ENCODE measurements at places on chromosomes 1 and 21. TPM values are rescaled to one million over a fixed set of nuclear protein-coding genes. Genes with fewer than 3 reads are reported as not detected.

DNA sequence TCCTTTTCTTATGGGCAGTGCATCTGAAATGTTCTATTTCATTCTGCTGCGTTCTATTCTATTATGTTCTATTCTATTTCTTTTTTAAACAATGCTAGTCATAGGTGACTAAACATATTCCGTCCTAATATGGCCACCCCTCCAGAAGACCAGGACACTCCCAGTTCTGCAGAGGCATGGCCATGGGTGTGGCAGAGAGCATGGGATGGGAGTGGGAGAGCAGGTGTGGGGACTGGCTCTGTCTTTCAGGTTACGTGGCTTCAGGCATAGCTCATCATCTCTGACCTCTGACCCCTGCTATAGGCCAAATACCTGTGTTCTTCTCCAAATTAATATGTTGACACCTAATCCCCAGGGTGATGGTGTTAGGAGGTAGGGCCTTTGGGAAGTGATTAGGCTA lies 33.4 kb upstream of the TLR5 start:
- H3K36me3 ChIP-seq = no peaks in the 10 kb centered on the region
- peaks cover 9% of the 10 kb centered on the region for H3K4me1 ChIP-seq
- no peak overlapping the region for H3K4me3 ChIP-seq
- no peaks in the 10 kb centered on the region for H3K27me3 ChIP-seq
- no peak for DNase-seq
- peak overlapping the region; percentile 10 for H3K27ac ChIP-seq

DNA sequence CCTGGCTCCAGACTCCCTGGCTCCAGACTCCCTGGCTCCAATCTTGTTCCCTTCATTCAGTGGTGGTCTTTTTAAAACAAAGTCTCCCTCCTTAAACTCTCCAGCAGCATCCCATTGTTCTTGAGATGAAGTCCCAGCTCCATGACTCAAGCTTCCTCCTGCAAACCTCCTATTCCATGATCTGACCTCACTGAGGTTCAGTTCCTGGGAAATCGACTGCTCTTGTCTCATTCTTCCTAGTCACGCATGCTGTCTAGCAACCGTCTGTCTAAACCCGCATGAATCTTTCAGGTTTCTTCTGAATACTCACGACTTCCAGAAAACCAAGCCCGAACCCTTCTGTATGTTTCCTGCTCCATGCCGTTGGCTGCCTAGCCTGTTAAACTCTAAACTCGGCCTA lies 91.9 kb downstream of the RAVER2 start:
- DNase-seq = no peak
- H3K27me3 ChIP-seq = no peaks in the 10 kb centered on the region
- H3K36me3 ChIP-seq = peaks cover 49% of the 10 kb centered on the region
- no peak overlapping the region for H3K27ac ChIP-seq
- no peak overlapping the region for H3K4me3 ChIP-seq

GRCh38 chr1:39411526-39412478 lies 79.6 kb upstream of the BMP8A start:
- no peak overlapping the region for H3K27ac ChIP-seq
- no peak overlapping the region for H3K4me3 ChIP-seq
- H3K27me3 ChIP-seq = no peaks in the 10 kb centered on the region

DNA sequence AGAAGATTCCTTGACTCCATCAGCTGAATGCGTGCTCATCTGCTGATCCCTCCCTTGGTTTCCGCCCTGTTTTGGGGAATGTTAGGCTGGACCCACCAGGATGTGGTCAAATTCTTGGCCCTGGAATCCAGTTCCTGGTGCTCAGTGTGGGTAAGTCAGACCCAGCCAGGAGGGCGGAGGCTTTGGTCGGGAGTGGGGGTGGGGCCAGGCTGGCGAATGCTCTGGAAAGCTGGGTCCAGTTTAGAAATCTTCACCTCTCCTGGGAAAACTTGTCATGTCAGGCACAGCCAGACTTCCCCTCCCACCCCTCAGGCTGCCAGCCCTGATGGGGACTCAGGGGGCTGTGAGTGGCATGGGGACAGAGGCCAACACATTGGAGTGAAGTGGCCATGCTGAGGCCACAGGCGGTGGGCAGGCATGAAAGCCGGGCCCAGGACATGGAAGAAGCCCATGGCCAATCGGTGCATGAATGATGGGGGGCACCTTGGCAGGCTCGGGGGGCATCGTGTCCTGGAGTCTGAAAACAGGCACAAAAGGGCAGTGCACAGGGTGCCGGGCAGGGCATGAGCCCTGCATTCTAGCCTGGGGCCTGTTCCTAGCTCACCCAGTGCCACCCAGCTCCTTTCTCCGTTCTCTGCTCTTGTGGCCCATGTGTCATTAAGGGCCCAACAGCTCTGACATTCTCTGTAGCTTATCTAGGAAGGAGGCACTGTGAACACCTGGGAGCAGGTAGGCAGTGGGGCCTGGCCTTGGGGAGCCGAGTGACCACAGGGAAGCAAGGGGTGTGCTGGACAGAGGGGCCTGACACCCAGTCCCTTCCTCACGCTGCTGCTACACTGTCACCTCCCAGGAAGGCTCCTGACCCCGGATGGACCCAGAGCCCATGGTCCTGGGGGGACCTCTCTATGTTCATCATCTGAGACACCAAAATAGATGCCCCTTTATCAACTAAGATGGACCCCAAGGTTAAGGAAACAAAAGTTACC lies 14.6 kb upstream of the PADI1 start:
- no peaks in the 10 kb centered on the region for H3K36me3 ChIP-seq
- DNase-seq = no peak
- no peak overlapping the region for H3K4me3 ChIP-seq
- H3K4me1 ChIP-seq = no peaks in the 10 kb centered on the region

DNA sequence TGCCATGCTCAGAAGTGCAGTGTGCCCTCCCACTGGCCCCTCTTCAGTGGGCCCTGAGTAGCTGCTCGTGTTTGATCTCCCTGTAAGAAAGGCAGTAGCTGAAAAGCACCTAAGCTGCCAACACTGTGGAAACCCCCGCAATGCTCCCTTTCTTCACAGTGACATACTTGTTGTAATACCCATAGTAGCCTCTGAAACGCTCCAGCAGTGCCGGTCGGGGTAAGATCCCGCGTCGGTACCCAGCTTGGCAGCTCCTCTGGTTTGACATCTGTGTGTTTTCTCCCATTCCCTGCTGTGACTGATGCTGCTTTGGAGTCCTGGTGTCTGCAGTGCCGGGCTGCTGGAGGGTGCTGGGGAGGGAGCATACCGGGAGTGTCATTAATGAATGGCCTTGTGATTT lies 3.6 kb downstream of the CHAF1B start:
- no peaks in the 10 kb centered on the region for H3K4me1 ChIP-seq
- peaks cover 2% of the 10 kb centered on the region for H3K36me3 ChIP-seq
- H3K27me3 ChIP-seq = no peaks in the 10 kb centered on the region
- H3K4me3 ChIP-seq = no peak overlapping the region
- H3K27ac ChIP-seq = no peak overlapping the region

GRCh38 chr1:160045653-160046052 lies 13.9 kb upstream of the PIGM start:
- DNase-seq = no peak
- no peaks in the 10 kb centered on the region for H3K36me3 ChIP-seq
- H3K27ac ChIP-seq = no peak overlapping the region
- peaks cover 8% of the 10 kb centered on the region for H3K27me3 ChIP-seq
- H3K4me3 ChIP-seq = no peak overlapping the region
- H3K4me1 ChIP-seq = peaks cover 4% of the 10 kb centered on the region

- H3K4me3 ChIP-seq = peak overlapping the region; percentile 80
- H3K27ac ChIP-seq = peak overlapping the region; percentile 97
- H3K4me1 ChIP-seq = peaks cover 8% of the 10 kb centered on the region
- no peaks in the 10 kb centered on the region for H3K27me3 ChIP-seq
- H3K36me3 ChIP-seq = no peaks in the 10 kb centered on the region
Measured at GRCh38 chr1:205630651-205631009, 1.2 kb downstream of the ELK4 start.

DNA sequence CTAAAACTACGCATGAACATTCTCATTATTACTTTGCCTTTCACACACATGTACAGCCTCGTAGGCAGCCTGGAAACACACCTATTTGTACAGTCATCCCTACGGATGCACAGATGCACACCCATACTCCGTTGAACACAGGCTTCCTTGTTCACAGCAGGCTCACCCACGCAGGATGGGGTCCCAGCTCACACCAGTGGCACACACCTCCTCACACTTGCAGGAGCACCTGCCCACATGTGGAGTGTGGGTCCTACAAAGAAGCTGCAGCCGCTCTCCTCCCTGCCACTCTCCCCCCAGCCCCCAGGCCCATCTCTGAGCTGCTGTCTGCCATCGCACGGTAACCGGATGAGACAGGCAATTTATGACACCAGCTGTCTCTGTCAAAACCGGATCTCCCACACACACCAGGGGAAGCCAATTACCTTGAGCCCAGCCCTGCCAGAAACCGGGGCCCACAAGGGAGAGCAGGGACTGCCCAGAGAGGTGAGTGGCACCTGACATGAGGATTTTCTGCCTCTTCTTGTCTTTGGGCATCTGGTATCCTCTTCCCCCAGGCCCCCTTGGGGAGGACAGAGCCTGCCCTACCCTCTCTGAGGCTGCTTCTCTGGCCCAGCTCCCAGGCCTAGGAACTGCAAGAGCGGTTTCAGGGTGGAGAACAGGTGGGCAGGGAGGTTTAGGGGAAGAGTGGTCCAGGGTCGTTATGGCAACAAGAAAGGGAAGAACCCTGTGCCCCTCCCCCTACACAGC lies 175.4 kb downstream of the IGSF21 start:
- no peak overlapping the region for H3K4me3 ChIP-seq
- H3K4me1 ChIP-seq = no peaks in the 10 kb centered on the region
- H3K36me3 ChIP-seq = no peaks in the 10 kb centered on the region
- peaks cover 14% of the 10 kb centered on the region for H3K27me3 ChIP-seq

DNA sequence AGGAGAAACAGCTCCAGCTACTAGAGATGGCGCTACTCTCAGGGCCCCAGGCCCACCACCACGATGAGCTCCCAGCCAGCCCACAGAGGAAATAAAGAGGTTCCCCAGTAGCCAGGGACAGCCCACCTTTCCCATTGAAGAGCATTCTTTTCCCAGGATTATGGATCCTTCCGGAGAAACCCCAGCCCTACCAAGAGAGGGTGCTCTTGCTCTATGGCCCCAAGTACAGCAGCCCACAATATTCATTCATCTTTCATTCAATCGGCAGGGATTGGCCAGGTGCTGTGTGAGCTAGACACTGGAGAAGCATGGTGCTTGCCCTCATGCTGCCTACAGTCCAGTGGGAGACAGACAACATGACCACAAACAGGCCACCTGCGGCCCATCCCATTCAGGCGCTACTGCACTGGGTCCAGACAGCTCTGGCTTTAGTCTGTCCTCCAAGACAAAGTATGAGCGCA lies 29.9 kb downstream of the PMVK start:
- no peaks in the 10 kb centered on the region for H3K27me3 ChIP-seq
- DNase-seq = no peak
- no peak overlapping the region for H3K27ac ChIP-seq

GRCh38 chr1:229027158-229027557 lies 243.8 kb upstream of the RAB4A start:
- peaks cover 6% of the 10 kb centered on the region for H3K4me1 ChIP-seq
- no peaks in the 10 kb centered on the region for H3K36me3 ChIP-seq
- no peak overlapping the region for H3K27ac ChIP-seq
- H3K27me3 ChIP-seq = no peaks in the 10 kb centered on the region
- H3K4me3 ChIP-seq = no peak overlapping the region

GRCh38 chr1:12591267-12591938 lies 26.6 kb downstream of the DHRS3 start:
- H3K4me3 ChIP-seq = no peak overlapping the region
- H3K27me3 ChIP-seq = no peaks in the 10 kb centered on the region
- no peak for DNase-seq
- no peaks in the 10 kb centered on the region for H3K36me3 ChIP-seq

DNA sequence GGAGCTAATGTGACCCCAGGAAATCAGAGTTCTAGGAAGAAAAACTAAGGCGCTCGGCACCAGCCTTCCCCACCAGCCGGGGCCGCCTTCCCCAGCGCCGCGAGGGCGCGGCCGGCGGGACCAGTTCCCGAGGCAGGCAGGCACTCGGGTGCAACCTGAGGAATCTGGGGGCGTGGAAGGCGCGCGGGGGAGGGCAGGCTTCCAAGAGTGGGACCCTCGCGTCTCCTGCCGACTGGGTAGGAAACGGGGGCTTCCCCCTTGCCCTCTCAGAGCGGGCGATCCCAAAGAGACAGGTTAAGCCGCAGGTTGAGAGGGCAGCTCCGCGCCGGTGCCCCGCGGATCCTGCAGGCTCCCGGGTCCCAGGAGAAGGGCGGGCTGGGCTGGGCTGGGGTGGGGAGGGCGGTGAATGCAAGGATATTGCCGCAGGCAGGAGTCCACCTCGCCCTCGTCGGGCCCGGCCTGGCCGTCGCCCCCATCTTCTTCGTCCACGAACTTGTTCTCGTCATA lies 431 bp downstream of the ARPC5 start:
- H3K4me1 ChIP-seq = peaks cover 15% of the 10 kb centered on the region
- DNase-seq = no peak
- peaks cover 3% of the 10 kb centered on the region for H3K27me3 ChIP-seq
- peak overlapping the region; percentile 88 for H3K27ac ChIP-seq
- no peaks in the 10 kb centered on the region for H3K36me3 ChIP-seq

- no peak overlapping the region for H3K4me3 ChIP-seq
- no peak for DNase-seq
- peaks cover 2% of the 10 kb centered on the region for H3K4me1 ChIP-seq
- H3K27me3 ChIP-seq = no peaks in the 10 kb centered on the region
Measured at GRCh38 chr1:186629341-186629740, 50.9 kb downstream of the PTGS2 start.

DNA sequence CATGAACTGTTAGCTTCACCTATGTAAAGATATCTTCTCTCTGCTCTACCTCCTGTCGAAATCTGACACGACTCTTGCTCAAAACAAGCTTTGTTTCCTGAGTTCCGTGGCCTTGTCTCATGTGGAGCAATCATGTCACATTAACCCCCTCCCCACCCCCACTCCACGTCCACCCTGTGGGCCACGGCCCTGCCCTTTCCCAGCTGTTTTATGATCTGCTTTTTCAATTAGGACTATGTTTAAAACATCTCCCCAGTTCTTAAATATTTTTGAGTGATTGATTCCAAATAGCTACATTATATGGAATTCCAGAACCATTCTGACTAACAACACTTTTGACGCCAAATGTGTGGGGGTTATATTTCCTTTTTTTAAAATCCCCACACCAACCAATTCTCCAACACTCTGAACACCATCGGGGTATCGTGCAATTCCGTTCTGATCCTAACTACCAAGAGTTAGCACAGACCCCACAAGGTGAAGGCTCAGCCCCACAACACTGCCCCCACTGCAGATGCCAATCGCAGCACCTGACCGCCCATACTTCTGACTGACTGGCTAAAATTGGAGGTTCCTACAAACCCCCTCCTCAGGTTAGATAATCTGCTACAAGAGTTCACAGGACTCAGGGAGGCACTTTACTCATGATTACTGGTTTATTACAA lies 12.7 kb upstream of the S100A8 start:
- H3K4me1 ChIP-seq = no peaks in the 10 kb centered on the region
- no peak overlapping the region for H3K27ac ChIP-seq
- no peak overlapping the region for H3K4me3 ChIP-seq
- no peaks in the 10 kb centered on the region for H3K36me3 ChIP-seq
- no peaks in the 10 kb centered on the region for H3K27me3 ChIP-seq

The UBXN10 gene
- total RNA-seq = 19.2 TPM

The FMO2 gene
- total RNA-seq = 165 TPM

The PRDM16 gene
- 21.3 TPM for total RNA-seq

The ZFP69B gene
- 2.7 TPM for total RNA-seq

The SLC25A34 gene
- 4.2 TPM for total RNA-seq

The C8B gene
- total RNA-seq = 1.9 TPM

The SPRR2E gene
- not detected for total RNA-seq

The TSPEAR gene
- 0.43 TPM for total RNA-seq

The FCER1G gene
- 41.6 TPM for total RNA-seq

All from lung (tissue), 17 donors.